CD8-positive, alpha-beta memory T cell (primary cell): ENCODE measurements at places on chromosomes 16 and 17. TPM values are rescaled to one million over a fixed set of nuclear protein-coding genes. Genes with fewer than 3 reads are reported as not detected.
A peak's percentile ranks its signal among the peaks of the same experiment; 100 is the strongest.

ABCC12 gene
- total RNA-seq = not detected

NAGS gene
- total RNA-seq = 0.60 TPM

RHBDF2 gene
- total RNA-seq = 42.5 TPM

SLC13A2 gene
- total RNA-seq = not detected

IKZF3 gene
- total RNA-seq = 126 TPM

ZG16B gene
- total RNA-seq = 0.29 TPM

- H3K4me1 ChIP-seq = no peaks in the 10 kb centered on the region
- no peaks in the 10 kb centered on the region for H3K36me3 ChIP-seq
- no peak overlapping the region for H3K4me3 ChIP-seq
- H3K27ac ChIP-seq = no peak overlapping the region
- DNase-seq = no peak
Measured at GRCh38 chr17:37650419-37651003, 7.3 kb upstream of the DDX52 start.

DNA sequence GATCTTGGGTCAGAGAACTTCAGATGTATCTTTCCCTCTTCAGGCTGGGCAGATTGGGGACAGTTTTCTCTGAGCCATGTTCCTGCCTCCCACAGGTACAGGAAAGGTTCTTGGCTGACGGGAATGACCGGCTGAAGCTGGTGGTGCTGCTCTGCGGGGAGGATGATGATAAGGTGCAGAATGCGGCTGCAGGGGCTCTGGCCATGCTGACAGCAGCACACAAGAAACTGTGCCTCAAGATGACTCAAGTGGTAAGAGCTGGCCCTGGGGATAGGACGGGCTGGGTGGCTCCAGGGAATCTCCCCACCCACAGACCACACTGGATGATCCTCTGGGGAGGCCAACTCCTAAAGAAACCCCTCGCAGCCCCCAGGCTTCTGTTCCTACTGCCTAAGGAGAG lies 10.9 kb downstream of the SLC35G3 start:
- H3K4me3 ChIP-seq = no peak overlapping the region
- no peak for DNase-seq
- no peaks in the 10 kb centered on the region for H3K27me3 ChIP-seq
- no peaks in the 10 kb centered on the region for H3K36me3 ChIP-seq
- H3K27ac ChIP-seq = no peak overlapping the region

- H3K36me3 ChIP-seq = no peaks in the 10 kb centered on the region
- no peaks in the 10 kb centered on the region for H3K27me3 ChIP-seq
- no peak overlapping the region for H3K27ac ChIP-seq
- no peak overlapping the region for H3K4me3 ChIP-seq
- no peaks in the 10 kb centered on the region for H3K4me1 ChIP-seq
- no peak for DNase-seq
Measured at GRCh38 chr16:24234737-24235136, 21.4 kb upstream of the CACNG3 start.

- H3K27ac ChIP-seq = no peak overlapping the region
- no peak overlapping the region for H3K4me3 ChIP-seq
- no peaks in the 10 kb centered on the region for H3K36me3 ChIP-seq
- no peak for DNase-seq
Measured at GRCh38 chr16:86924537-86924936, 346.2 kb downstream of the FOXL1 start.

- no peaks in the 10 kb centered on the region for H3K27me3 ChIP-seq
- no peak for DNase-seq
- peak overlapping the region; percentile 18 for H3K27ac ChIP-seq
- peaks cover 4% of the 10 kb centered on the region for H3K4me1 ChIP-seq
- H3K4me3 ChIP-seq = no peak overlapping the region
Measured at GRCh38 chr16:81505011-81505661, 60.5 kb downstream of the CMIP start.

GRCh38 chr17:17072546-17072945 lies 30.3 kb downstream of the MPRIP start:
- peaks cover 28% of the 10 kb centered on the region for H3K4me1 ChIP-seq
- H3K36me3 ChIP-seq = peaks cover 4% of the 10 kb centered on the region
- H3K27me3 ChIP-seq = no peaks in the 10 kb centered on the region

DNA sequence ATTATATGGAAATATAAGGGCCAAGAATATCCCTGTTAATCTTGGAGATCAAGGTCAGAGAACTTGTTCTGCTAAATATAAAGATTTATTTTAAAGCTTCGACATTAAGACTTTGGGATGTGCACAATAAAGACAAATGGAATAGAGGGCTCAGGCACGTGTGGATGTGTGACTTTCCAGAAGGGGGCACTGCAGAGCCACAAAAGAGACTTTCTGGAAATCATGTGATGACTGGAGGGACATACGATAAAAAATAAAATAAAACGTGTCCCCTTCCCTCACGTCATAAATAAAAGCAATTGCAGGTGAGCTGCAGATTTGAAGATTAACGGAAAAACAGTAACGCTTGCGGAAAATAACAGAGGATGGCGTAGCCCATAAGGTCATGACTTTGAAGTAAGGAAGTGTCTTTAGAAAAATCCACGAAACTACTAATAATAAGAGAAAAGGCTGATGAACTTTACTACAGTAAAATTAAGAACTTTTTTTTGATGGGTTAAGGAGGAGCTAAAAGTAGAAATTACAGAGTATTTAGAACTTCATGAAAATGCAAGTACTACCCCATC lies 9.4 kb upstream of the ENGASE start:
- H3K4me1 ChIP-seq = peaks cover 3% of the 10 kb centered on the region
- H3K4me3 ChIP-seq = no peak overlapping the region
- H3K36me3 ChIP-seq = no peaks in the 10 kb centered on the region
- no peak overlapping the region for H3K27ac ChIP-seq
- H3K27me3 ChIP-seq = no peaks in the 10 kb centered on the region

GRCh38 chr16:85369741-85370528 lies 243.2 kb upstream of the GSE1 start:
- peak overlapping the region; percentile 16 for H3K27ac ChIP-seq
- H3K4me3 ChIP-seq = no peak overlapping the region
- no peaks in the 10 kb centered on the region for H3K27me3 ChIP-seq
- no peaks in the 10 kb centered on the region for H3K4me1 ChIP-seq
- no peak for DNase-seq

GRCh38 chr16:55809386-55809785 lies 23.5 kb downstream of the CES1 start:
- H3K4me3 ChIP-seq = no peak overlapping the region
- no peaks in the 10 kb centered on the region for H3K36me3 ChIP-seq
- no peak overlapping the region for H3K27ac ChIP-seq
- H3K4me1 ChIP-seq = no peaks in the 10 kb centered on the region

DNA sequence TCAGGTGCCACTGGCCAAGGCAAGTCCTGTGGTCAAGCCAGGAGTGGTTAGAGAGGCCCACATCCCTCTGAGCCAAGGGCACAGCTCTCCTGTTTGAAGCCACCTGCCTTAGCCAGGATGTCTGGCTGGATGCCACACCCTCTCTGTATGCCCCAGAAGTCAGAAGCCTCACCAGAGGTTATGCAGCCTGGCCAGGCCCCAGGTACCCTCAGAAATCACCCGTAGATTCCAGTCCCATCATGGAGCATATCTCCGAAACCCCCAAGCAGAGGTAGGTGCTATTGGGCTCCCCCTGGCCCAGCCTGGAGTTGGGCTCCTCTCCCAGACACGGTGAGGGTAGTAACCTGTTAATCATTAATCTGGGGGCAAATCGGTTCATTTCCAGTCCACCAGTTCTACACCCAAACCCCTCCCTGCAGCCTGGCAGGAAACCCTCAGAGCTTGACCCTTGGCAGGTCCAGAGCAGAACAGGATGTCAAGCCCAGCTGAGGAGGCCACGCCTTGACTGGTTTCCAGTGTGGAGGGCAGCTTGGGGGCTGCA lies 60.6 kb upstream of the TMEM97 start:
- no peaks in the 10 kb centered on the region for H3K4me1 ChIP-seq
- no peaks in the 10 kb centered on the region for H3K27me3 ChIP-seq
- no peak overlapping the region for H3K27ac ChIP-seq

DNA sequence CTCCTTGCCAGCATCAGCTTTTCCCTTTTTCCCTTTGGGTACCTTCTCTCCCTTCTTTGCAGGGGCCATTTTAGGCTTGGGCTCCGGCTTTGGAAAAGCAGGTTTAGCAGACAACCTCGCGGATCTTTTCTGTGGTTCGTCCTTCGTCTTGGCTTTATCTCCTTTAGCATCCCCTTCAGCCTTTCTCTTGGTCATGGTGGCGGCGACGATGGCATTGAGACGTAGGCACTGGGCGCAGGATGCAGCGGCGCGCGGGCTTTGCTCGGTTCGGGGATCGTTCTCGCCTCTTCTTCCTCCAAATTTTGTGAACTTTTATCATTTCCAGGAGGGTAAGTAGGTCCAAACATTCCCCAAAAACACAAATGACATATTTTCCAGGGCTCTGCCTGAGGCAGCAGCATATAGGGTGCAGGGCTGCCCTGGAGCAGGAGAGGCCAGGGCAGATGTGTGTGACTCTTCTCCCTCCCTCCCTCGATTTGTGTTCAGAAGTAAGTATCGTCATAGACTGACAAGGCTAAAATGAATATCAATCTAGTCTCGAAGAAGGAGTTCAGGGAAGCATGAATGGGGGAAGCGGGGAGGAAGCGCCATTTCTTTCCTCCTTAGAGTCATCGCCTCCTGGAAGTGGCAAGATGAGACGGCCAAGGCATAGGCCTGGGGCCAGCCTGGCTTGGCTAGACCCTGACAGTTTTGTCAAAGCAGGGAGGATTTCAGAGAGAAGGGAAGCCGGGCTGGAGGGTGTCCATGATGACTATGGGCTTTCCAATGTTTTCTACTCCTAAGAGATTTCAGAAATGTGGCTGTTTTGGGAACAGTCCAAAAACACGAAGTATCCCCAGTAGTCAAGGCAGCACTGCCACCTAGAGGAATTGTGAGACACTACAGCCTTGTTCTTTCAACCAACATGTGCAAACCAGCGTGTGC lies 13.2 kb downstream of the CHCT1 start:
- no peaks in the 10 kb centered on the region for H3K36me3 ChIP-seq
- no peak overlapping the region for H3K4me3 ChIP-seq
- no peak overlapping the region for H3K27ac ChIP-seq

- H3K27me3 ChIP-seq = no peaks in the 10 kb centered on the region
- H3K4me3 ChIP-seq = no peak overlapping the region
- H3K36me3 ChIP-seq = no peaks in the 10 kb centered on the region
- no peak overlapping the region for H3K27ac ChIP-seq
Measured at GRCh38 chr17:349666-350065, 2.9 kb downstream of the RPH3AL start.

DNA sequence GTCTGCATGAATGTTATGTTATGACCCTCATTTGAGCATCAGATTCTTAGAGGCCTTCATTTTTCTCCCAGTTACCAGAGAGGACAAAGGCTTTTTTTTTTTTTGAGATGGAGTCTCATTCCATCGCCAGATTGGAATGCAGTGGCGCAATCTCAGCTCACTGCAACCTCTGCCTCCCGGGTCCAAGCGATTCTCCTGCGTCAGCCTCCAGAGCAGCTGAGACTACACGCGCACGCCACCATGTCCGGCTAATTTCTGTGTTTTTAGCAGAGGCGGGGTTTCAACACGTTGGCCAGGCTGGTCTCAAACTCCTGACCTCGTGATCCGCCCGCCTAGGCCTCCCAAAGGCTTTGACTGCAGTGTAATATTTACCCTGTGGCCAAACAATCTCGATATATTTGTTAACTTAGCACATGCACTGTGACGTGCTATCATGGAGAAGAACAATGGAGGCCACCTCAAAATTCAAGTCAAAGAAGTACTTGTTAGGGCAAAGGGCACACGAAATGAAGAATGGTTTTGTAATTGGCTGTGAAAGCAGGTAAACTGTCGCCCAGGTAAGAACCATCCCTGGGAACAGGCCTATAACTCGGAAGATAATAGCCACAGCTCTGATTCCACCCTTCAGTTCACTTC lies 303.4 kb downstream of the SLC39A11 start:
- H3K27ac ChIP-seq = no peak overlapping the region
- H3K27me3 ChIP-seq = no peaks in the 10 kb centered on the region
- H3K4me3 ChIP-seq = no peak overlapping the region
- no peaks in the 10 kb centered on the region for H3K4me1 ChIP-seq
- no peak for DNase-seq
